NCI-H1436 (cell line): ENCODE measurements at places on chromosomes 5 and 9.

GRCh38 chr5:108655750-108656450 lies 91.8 kb upstream of the FER start:
- peak; percentile 46 for DNase-seq

DNA sequence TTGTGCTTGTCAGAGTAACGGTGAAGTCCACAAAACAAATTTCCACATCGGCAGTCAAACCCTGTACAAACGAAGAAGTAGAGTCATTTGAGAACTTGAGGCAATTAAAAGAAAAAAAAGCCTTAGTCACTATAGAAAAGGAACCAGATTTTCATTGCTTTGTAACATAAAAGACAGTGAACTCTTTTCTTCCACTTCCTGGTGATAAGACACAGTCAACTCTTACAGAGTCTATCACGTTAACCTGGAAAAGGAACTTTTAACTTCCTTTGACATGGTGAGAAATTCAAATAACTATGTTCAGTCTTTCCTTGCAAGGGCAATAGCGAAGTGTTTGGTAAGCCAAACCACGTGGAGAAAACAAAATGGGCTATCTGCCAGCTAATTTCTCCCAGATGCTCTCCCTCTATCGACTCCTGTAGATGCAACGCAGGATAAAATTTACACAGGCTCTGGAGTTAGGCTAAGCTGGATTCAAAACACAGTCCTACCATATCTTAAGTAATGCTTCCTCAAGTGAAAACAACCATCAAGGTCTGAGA lies 8.9 kb downstream of the ZFAND5 start:
- DNase-seq, result no peak

- DNase-seq, result no peak
Measured at GRCh38 chr5:57692582-57693487, 210.2 kb upstream of the ACTBL2 start.

- DNase-seq, result no peak
Measured at GRCh38 chr9:122128007-122128968, 31.3 kb downstream of the NDUFA8 start.
